PC-3 (cell line): ENCODE measurements at places on chromosomes 12 and 14. TPM values are rescaled to one million over a fixed set of nuclear protein-coding genes. Genes with fewer than 3 reads are reported as not detected.

The KRT4 gene
- 20.7 and 23.0 TPM in 2 replicates for total RNA-seq

- peak; percentile 50 for DNase-seq
Observed at GRCh38 chr12:105100998-105101397, 6.5 kb upstream of the WASHC4 start.

GRCh38 chr14:69573831-69574262 lies 824 bp downstream of the CCDC177 start:
- no peak for DNase-seq

- no peak for DNase-seq
Observed at GRCh38 chr12:98275131-98275475, 240.3 kb upstream of the TMPO start.

DNA sequence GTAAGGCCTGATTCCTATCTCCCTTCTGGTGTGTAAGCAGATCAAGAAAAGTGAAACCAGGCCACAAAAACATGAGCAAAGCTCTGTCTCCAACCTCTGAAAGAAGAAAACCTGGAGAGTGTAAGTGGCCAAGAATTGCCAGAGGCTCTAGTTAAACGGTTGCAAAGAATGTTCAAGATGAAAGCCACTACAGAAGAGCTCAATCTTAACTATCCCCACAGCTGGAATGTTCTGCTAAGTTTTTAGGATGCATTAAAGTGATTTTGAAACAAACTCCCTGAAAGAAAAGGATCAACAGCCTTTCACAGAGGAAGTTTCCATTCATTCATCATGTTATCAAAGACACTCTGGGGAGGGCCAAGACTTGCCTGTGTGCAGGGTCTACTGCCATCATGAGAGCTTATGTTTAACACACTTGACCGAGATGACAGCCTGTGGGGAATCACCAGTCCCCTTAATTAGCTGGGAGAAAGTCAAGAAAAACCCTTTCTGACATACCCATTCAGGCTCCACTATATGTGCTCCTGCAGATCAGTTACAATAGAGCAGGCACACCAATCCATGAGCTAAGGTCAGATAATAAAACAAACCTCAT lies 128.0 kb upstream of the OVCH1 start:
- no peak for DNase-seq

- DNase-seq, result no peak
Observed at GRCh38 chr12:2439332-2440100, 355.3 kb upstream of the FKBP4 start.

DNA sequence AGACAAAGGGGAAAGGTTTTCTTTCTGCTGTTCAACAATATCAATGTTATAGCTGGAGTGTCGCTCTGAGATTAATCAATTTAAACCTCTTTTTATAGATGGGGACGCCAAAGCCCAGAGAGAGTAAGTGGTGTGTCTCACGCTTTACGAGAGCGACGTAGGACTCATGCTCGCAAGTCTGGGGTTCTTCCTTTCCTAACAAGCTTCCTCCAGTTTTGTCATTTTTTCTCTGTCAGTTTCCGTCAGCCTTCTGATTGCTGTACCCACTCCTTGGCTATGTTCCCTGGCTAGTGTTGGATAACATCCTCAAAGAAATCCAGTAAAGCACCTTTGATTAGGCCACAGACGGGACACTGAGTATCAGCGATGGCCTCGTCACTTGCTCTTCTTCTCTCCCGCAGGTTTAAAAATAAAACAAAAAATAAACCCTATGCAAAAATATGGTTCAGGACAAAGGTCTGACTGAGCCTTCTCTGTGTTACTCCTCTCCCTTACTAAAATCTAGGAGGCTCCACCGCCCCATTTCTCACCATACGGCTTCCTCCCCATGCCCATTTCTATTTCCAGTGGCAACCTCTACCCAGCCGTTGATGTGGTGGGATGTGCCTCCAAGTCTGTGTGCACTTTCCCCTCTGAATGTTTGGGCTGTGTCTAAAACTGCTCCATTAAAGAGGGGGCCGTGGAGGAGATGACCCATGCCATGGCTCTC lies 172.7 kb upstream of the PARP11 start:
- DNase-seq, result no peak

The SOCS4 gene
- 21.9 and 22.5 TPM in 2 replicates for total RNA-seq

DNA sequence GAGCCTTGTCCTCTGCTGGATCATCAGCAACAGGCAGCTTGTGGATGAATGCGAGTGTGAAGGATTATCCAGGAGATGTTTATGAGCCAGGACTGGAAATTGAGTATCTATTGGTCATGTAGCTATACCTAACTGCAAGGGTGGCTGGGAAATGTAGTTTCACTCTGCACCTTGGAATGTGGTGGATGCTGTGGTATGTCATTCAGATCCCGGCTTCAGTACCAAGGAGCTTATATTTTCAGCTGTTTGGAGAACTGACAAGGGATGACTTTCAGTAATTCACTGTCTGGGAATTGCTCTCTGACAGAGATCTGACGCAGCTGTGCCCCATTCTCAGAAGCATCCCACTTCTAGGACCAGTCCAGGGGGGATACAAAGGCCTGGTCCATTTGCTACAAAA lies 792.3 kb upstream of the NOVA1 start:
- no peak for DNase-seq

GRCh38 chr12:22408610-22409376 lies 74.3 kb upstream of the ST8SIA1 start:
- DNase-seq, result no peak

- DNase-seq, result no peak
Observed at GRCh38 chr14:68730811-68731425, 61.9 kb downstream of the ZFP36L1 start.

DNA sequence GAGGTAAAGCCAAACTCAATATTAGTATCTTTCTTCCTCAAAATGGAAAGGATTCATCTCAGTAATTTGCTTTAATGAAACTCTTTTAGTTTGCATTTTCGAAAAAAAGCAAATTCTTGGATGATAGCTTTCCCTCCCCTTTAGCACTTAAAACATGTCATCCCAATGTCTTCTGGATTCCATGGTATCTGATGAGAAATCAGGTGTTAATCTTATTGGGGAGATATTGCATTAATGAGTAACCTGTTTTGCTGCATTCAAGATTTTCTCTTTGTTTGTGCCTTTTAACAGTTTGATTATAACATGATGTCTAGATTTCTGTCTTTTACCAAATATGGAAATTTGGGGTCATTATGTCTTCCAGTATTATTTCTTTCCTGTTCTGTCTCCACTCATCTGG lies 405.1 kb upstream of the FOXG1 start:
- DNase-seq, result no peak

DNA sequence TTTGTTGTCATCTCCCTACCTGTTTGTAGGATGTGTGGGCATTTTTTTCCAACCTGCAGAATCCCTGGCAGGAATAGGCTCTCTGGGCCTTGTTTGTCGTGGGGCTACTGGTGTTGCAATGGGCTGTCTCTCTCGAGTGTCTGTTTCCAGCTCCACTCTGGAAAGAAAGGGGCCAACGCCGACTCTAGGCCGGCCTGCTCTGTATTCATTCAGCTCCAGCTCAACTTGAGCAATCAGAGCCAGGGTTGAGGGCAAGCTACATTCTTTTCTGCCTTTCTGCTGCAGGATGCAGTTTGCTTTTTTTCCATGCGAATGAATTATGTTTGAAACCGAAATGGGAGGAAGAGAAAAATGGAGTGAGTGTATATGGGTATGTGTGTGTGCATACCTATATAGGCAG lies 2.3 kb downstream of the JDP2 start:
- no peak for DNase-seq

GRCh38 chr14:94816113-94816512 lies 46.2 kb upstream of the GSC start:
- DNase-seq, result no peak

DNA sequence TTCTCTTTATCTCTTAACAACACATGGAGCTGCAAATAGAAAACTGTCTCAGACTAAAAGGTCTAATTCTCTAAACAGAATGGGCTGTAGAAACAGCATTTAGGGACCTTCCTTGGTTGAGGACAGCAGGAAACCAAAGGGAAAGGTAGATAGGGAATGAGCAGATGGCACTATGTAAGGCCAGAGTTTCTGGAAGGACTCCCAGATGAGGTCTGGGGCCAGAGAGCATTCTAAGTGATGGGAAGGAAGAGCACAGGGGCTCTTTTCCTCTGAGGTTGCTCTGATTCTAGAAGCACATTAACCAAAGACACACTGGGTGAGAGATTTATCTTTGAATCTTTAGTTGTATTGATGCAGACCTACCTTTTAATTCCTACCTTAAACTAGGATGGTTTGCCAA lies 79.4 kb downstream of the TPH2 start:
- no peak for DNase-seq

DNA sequence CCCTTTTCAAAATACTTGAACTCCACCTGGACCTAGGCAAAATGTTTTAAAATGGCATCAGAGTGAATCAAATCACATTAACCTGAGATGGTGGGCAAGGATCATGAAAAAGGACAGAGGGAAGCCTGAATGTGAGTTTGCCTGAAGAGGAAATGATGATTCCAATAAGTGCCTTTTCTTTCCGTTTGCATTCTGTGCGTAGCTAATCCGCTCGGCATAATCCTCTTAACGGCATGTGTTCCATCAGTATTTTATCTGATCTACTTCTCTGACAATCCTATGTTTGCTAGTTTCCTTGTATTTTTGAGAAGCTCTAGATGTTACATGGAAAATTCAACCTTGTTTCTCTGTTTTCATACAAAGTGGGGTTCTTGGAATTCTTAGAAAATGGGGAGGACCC lies 354.6 kb downstream of the NRXN3 start:
- no peak for DNase-seq
